ENCODE measurements at places on chromosomes 5 and 9.

DNA sequence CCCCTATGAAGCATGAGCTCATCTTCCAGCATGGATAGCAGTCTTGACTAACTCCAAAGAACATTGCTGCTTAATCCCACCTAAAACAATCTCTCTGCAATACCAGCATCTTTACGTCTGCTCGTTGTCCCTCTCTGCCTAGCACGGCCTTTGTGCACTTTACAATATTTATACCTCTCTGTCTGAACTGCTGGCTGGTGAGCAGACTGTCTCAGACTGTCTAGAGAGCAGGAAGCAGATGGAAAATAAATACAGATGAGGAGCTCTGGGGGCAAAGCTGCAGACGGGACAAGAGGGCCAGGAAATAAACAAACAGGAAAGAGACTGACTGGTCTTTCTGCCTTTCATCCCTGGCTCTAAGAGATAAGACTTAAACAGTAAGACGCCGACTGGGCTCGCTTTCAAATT is 224.8 kb downstream of the ENC1 start:
- peak; percentile 42 for DNase-seq

- no peak for DNase-seq
Observed at GRCh38 chr9:111969061-111969460, 72.4 kb downstream of the UGCG start.

DNA sequence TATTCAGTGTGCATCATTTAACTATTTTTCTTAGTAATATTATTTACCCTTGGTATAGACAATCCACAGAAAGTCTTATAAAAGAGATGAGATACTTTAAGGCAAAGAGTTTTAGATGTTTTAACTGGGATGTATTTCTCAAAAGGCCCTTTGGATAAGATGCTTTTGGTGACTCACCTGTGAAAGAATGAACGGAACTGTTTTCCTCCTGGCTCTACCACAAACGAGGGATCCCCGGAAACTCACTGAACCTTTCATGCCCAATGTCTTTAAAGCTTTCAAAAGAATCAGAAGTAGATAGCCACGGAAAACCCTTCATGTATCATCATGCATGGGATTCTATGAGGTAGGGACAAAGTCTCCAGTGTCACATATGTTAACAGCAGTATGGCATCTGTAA is 1.6 kb downstream of the ZNF782 start:
- DNase-seq, result no peak

GRCh38 chr9:112764837-112765236 is 14.3 kb downstream of the SNX30 start:
- no peak for DNase-seq

DNA sequence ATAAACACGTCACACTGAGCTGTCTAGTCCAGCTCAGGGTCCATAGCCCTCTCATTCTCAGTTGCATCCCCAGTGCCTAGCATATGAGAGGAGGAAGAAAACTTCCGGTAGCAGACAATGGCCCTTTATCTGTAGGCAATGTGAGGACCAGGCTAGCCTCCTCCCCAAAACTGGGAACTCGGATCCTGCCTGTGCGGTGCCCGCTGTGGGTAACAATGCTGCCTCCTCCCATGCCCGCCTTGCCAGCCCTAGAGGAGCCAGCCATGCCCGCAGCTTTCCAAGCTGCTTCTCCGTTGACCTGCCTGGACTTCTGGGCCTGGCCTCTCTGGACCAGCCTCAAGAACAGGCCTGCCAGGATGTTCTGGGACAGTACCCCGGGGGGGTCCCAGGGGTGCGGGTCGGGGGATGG is 74.6 kb upstream of the ORM1 start:
- no peak for DNase-seq

GRCh38 chr5:102715082-102715807 is 39.9 kb upstream of the PAM start:
- DNase-seq, result no peak

DNA sequence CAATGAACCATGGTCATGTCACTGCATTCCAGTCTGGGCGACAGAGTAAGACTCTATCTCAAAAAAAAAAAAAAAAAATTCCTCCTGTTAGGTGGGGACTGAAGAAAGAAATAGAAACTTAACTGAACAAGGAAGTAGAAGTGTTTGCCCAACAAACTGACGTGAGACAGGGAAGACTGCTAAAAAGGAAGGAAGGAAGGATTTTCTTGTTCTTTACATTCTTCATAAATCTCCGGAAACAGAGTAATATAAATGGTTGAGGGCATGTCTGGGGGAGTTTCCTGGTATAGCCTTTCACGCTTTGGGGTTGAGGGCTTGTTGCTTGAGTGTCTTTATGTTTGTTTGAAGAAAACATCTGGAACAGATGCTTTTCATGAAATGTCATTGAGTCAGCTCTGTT is 3.1 kb downstream of the TOR1B start:
- DNase-seq, result no peak

DNA sequence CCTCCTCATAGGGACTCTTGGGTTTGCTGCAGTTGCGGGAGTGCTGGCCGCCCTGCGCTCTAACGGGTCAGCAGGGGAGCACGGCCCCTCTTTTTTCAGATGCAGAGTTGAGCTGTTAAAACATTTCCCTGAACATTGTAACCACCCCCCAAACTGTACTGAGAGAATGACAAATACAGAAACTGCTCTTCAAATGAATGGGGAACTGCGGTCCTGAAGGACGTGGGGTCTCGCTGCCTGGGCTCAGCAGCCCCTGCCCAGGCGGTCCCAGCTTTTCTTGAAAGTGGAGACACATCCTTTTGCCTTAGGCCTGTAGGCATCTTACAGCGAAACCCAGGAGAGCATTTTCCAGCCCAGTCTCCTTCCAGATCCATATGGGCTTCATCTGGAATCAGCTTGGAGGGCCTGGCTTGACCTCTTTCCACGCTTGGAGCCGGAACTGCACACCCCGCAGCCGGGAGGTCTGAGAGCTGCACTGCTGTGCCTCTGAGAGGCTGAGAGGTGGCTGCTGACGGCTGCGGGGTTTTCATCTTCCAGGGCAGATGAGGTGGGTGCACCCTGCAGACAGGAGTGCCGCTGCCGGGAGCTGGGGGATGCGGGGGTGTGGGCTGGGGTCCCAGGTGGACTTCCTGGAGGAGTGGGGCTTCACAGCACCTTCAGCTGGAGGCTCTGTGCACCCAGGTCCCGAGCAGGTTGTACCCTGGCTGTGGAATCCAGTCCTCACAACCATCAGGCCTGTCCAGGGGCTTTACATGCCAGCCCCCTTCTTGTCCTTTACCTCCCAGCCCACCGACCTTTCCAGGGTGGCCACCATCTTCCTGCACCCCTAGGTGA is 1.2 kb upstream of the AGPAT2 start:
- no peak for DNase-seq

Measured in OCI-M1 (cell line).